ENCODE measurements at places on chromosomes 12 and 14.
A peak's percentile ranks its signal among the peaks of the same experiment; 100 is the strongest.

DNA sequence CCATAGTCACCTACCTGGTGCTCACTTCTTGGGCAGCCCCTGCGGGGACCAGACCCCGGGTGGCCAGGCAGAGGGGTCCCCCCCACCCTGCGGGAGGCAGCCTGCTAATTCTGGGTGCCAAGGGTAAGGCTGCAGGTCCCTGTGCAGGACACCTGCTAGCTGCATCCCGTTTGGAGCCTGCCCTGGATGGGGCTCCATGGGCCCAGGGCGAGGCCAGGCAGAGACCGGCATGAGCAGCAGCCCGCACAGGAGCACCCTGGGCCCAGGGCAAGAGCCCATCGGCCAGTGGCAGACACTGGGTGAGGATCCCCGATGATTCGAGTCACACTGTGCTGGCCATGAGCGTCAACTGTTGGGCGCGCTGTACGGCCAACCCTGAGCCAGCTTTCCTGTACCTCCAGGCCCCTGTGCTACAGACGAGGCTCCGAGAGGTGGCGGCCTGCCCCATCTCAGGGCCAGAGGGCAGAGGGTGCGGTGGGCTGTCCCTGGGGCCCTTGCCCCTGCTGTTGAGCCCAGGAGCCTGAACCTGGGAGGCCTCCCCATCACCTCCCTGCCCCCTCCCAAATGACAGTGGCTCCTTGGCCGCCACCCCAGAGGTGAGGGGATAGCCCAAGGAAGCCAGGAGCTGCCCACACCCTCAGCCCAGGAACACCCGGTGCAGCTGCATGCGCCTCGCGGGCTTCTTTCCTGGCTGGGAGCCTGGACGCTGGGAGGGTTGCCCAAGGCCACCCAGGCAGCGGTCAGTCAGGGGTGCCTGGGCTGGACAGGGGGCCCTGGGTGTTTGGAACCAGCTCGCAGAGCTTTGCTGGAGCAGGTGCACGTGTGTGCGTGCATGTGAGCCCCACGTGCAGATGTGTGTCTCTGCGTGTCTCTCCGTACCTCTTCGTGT lies 47.7 kb downstream of the CYP46A1 start:
- DNase-seq: no peak

GRCh38 chr12:126994599-126994998 lies 1272.4 kb upstream of the TMEM132C start:
- no peak for DNase-seq

DNA sequence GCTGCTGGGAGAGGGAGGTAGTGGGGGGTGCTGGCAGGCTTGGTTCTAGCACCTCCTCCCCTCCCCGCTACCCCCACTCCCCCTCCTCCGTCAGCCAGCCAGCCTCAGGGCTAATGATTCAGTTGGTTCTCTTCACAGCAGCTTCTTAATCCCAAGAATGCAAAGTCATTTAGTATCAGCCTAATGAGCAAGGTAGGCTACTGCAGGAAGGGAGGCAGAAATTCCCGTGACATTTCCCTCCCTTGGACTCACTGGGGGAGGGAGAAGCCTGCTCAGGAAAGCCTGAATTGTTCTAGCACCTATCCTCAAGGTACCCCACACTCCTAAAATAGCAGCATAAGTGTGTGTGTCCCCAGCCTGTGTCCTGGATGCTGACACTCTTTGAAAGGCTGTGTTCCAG lies 29.8 kb downstream of the ITPK1 start:
- DNase-seq: no peak

DNA sequence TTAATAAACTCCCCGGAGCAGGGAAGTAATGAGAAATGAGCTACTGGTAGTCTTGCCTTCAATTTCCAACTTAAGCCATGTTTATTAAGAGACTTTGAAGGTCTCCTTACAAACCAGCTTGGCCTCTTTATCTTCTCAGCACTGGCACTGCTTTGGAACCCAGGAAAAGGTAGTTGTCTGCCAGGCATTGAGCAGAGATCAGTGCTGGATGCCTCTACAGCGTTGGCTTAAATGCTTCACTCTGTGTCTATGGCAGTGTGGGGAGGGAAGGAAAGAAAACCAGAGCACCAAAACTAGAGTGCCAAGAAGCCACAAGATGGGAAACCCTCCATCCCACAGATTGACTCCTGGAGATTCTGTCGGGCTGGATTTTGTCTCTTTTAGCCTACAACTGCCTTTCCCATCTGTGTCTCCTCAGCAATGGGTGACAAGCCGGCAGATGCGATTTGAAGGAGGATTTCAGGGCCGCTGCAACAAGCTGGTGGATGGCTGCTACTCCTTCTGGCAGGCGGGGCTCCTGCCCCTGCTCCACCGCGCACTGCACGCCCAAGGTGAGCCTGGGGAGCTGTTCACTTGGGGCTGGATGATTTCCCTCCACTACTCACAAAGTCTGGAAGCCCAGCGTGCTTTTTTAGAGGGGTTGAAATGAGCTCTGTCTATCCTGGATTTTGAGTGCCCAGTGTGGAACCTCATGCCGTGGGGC lies 57.3 kb downstream of the FNTB start:
- DNase-seq: no peak

- DNase-seq: no peak
Observed at GRCh38 chr12:67220065-67220464, 49.1 kb upstream of the CAND1 start.

DNA sequence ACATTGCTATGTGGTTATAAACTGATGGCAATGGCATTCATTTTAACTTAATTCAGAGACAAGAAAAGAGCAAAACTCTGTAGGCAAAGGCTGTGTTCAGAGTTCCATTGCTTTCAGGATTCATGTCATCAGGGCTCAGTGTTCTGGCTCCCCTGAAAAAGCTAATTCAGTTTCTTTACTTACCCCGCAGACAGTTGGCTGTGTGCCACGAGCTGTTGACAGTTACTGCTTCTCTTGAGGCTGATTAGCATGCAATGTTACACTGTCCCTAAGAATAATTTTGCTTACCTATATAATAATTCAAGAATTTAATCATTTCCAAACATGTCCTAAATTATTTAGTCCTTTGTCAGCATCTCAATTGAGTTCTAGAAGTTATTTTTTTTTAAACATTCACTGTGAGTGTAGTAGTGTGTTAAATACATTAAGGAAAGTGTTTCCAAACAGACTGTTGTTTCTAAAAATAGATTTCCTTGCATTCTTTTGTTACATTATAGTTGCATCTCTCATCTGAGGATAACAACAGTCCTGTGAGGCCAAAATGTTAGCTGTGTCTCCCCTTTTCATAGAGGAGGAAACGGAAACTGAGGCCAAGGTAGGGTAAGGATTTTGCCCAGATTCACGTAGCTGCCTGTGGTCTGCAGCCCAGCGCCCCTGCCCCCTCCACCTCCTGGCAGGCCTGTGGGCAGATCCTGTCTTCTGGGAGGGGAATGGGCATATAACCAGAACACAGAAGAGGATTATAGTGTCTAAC lies 98.6 kb downstream of the PELI2 start:
- no peak for DNase-seq

DNA sequence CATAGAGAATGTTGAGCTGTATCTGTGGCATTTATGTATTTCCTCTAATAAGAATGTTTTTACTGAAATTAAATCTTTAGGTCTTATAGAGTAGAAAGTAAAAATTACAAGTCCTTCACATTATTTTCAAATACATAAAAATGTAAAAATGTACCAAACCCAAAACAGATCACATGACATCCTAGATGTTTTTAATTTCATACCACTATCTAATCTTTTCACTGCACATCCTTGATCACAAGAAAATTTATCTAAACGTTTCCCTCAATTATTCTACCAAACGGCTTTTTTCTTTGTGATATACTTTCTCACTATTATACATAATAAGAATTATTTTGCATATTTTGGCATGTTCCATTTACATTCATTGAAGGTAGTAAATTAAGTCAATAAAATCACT lies 18.3 kb downstream of the SGPP1 start:
- DNase-seq: no peak

DNA sequence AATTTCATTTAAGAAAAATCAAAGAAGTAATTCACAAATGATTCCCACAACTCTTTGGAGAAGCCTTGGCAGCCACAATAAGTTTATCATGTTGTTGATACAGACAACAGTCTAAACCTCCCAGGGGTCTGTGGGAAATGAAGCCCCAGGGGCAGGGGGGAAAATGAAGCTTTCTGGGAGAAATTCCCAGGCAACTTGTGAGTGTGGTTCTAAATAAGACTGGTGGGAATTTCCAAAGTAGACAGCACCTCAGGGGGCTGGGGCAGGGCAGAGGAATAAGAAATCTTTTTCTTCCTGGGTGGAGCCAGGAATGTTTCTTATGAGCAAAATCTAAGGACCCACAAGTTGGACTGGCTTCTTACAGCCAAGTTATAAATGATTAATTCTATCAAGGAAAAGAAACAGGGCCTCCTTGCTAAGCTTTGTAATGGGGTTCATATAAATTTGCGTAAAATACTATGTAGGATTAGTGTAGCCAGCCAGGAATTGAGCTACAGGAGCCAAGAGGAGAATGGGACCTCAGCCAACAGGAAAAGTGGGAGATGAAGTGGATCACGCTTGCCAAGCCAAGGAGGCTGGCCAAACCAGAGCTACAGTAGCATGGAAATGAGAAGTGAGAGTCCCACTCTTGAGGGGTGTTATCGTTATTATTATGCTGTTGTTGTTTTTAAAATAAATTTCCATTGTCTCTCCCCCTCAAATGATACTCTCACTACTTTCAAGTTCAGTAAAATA lies 182.9 kb upstream of the FAR2 start:
- no peak for DNase-seq

DNA sequence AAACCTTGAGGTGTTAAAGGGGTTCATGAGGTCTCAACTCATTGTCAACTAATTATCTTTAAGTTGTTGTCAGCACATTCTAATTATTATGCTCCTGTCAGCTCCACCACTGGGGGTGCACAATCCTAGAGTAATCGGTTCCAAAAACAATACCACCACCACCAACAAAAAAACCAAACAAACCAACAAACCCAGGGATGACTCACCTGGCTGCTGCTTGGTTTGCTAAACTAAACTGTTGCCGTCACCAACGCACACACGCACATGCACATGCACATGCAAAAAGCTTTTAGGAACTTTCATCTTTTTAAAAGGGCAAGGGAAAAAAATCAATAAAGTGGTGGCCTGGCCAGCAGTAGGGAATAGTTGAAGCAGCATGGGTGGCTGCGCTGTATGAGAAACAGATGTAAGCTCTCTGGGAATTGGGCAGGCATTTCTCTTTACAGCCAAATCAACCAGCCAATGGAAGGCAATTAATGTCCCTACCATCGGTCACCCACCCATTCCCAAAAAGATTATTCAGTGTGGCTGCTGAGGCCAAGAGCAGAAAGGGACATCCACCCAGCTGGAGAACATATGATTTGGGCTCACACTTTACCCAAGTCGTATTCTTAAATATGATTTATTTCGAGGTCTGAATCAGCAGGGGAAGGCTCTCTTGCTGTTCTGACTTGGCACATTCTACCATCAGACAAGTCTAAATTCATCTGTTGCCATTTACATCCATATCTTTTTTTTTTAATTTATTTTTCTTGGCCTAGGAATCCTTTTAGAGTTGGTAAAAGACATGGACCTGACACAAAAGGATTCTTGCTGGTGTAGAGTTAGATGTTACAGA lies 20.0 kb downstream of the TMEM30B start:
- no peak for DNase-seq

GRCh38 chr12:14577344-14577743 lies 9.7 kb upstream of the PLBD1 start:
- DNase-seq: no peak

GRCh38 chr12:45049912-45050750 lies 768 bp downstream of the DBX2 start:
- DNase-seq: no peak

DNA sequence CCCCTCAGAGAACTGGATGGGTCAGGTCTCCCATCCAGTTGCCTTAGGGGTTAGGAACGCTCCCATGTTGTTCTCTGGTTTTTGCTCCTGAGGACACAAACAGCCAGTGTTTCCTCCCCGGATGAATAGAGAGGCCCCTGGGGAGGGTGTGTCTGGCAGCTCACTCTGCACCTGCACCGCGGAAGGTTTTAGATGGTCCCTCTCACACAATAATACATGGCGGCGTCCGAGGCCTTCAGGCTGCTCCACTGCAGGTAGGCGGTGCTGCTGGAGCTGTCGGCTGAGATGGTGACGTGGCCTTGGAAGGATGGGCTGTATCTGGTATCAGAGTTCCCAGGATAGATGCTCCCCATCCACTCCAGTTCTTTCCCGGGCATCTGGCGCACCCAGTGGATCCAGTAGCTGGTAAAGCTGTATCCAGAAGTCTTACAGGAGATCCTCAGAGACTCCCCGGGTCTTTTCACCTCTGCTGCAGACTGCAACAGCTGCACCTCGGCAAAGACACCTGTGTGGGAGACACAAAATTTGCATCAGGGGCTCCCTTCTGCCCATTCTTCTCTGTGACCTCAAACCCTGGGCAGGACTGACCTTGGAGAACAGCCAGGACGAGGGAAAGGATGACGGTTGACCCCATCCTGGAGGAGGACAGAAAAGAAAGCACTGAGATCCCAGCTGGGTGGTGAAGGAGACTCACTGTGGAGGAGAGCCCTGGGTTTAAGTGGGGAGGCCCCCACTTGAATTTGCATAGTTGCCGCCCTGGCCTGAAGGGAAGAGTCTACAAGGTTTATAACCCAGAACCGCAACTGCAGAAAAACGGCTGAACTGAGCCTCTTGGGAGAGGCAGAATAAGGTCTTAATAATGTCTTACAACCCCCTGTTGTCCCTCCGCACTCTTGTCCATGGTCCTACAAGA lies 1324.8 kb downstream of the TMEM121 start:
- no peak for DNase-seq

GRCh38 chr14:87628780-87629179 lies 364.2 kb downstream of the GALC start:
- no peak for DNase-seq

- DNase-seq: no peak
Observed at GRCh38 chr12:82510386-82510785, 152.1 kb downstream of the METTL25 start.

GRCh38 chr14:103697603-103698379 lies 17.5 kb downstream of the XRCC3 start:
- no peak for DNase-seq

DNA sequence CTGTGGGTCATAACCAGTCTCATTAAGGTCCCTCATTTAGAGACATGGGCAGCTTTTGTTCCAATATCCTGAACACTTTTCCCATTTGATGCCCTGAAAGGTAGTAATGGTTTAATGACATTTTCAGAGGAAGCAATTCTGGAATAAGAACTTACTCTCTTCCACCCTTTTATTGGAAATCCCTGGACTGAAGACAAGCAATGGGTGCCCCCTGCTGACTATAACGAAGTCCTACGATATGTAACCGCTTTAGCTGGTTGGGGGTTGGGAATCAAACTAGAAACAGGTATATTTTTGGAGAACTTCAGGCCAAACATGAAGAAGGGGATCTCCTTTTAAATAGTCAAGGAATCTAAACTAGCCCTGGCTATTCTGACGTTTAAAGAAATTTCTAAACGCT lies 20.5 kb downstream of the SARNP start:
- peak; percentile 68 for DNase-seq

DNA sequence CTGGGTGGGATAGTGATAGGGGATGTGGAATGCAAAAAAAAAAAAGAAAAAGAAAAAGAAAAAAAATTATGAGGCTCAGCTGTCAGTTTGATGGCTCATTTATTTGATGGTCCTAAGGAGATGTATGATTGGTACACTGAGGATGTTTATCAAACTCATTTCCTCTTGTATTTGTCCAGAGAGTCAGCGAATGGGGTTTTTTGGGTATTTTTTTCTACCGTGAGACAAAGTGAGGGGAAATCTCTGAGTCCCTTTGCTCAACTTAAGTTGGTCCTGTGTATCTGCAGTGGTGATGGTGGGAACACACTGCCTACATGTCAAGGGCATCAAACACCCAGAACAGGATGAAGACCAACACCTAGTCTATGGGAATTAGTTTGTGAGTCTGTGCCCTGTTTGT lies 176.9 kb upstream of the HIF1A start:
- no peak for DNase-seq

- DNase-seq: no peak
Observed at GRCh38 chr12:104181313-104181712, 34.3 kb upstream of the TXNRD1 start.

All from SK-N-SH (cell line).